ENCODE measurements at places on chromosomes 4 and X.

- no peak for DNase-seq
These were observed 163.3 kb downstream of the MID1 start for GRCh38 chrX:10457092-10457491.

- DNase-seq = no peak
These were observed 115.8 kb downstream of the CORIN start for GRCh38 chr4:47721892-47722575.

- DNase-seq = no peak
These were observed 39.5 kb downstream of the GPC4 start for GRCh38 chrX:133375615-133376340.

- DNase-seq = no peak
These were observed 504.5 kb downstream of the TLL1 start for GRCh38 chr4:166377578-166377977.

- DNase-seq = no peak
These were observed 6.8 kb downstream of the PLA2G12A start for GRCh38 chr4:109723110-109723509.

- DNase-seq = no peak
These were observed 319.1 kb downstream of the GPAT3 start for GRCh38 chr4:83855044-83855443.

DNA sequence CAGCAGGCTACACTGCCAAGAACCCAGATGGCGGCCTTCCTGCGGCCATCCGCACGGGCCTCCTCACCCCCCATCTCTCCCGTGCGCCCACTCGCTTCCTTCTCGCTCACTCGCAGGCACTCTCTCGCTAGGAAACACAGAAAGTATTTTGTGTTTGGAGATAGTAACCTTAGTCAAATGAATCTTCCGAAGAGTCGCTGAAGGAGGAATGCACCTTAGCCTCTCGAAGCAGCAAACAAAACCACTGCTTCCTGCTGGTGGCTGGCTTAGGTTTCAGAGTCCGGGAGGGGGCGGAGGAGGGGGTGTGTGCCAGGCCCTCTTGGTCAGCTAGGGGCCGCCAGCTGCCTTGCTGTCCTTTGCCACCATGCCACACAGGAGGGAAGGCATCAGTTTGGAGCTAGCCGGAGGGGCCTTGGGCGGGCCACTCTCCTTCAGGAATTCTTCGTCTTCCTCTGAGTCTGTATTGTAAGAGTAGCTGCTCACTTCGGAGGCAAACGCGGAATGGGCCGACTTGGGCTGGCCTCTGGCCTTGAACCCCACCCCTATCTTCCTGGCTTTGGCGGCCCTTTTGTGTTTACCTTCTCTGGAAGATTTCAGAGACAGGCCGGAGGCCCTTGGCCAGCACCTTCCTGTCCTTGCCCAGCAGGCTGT, 73.2 kb upstream of the UCP1 start:
- DNase-seq = no peak

DNA sequence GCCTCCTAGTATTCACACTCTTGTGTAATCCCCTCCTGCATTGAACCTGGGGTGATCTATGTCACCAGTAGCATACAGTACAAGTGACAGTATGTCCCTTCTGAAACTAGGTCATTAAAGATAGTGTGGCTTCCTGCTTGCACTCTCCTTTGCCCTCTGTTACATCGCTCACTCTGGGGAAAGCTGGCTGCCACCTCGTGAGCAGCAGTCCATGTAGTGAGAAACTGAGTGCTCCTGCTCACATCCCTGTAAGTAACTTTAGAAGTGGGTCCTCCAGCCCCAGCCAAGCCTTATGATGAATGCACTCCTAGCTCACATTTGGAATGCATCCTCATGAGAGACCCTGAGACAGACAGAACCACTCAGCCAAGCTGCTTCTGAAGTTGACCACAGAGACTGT, 89.8 kb upstream of the TNIP3 start:
- no peak for DNase-seq
